ENCODE measurements at places on chromosomes 13 and 19.

- no peak for DNase-seq
Observed at GRCh38 chr19:5990289-5990797, 12.4 kb upstream of the RANBP3 start.

GRCh38 chr13:114161644-114162532 lies 17.2 kb upstream of the CFAP97D2 start:
- no peak for DNase-seq

DNA sequence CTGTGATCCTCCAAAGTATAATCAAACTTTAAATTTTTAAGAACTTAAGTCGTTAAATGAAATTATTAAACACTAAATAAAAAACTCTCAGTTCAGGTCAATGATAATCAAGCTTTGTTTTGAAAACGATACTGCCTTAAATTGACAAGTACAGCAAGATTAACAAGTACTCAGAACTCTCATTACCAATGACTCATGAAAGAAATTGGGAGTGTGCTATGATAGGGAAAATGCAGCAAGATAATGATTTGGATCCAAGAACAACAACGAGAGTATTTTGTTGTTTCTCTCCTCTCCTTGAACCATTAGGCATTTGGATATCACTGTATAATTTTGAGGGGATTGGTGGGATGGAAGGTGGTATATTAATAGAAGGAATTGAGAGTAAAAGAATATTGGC lies 10.2 kb downstream of the N4BP2L2 start:
- DNase-seq: no peak

DNA sequence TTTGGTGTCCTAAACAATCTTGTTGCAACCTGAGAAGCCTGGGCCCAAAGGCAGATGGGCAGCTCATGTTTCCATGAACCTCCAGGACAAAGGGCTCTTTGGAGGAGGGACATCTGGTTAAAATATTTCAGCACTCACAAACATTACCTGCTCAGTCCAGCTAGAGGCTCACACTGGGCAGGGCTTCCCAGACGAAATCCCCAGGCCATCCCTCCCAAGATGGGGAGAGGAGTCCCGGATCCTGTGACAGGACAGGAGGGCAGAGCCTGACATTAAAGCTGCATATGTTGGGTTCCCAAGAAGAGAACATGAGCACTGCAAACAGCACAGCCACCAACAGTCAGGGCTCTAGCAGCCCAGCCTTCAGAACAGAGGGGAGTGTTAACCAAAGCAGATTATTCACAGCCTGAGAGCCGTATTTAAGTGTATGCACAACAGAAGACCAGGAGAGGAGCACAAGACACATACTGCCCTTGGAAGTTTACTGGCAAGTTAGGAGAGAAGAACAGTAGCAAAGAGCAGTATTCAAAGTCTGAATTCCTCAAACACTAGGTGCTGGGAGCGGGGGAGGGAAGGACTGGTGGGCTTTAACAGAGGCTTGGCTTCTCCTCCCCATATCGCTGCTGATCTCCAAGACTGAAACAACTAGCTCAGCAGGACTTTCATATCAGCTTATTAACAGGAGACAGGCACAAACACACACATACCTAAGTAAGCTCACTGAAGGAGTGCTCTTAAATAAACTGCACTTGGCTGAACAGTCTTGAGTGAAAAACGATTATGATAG lies 12.3 kb downstream of the ATP7B start:
- no peak for DNase-seq

DNA sequence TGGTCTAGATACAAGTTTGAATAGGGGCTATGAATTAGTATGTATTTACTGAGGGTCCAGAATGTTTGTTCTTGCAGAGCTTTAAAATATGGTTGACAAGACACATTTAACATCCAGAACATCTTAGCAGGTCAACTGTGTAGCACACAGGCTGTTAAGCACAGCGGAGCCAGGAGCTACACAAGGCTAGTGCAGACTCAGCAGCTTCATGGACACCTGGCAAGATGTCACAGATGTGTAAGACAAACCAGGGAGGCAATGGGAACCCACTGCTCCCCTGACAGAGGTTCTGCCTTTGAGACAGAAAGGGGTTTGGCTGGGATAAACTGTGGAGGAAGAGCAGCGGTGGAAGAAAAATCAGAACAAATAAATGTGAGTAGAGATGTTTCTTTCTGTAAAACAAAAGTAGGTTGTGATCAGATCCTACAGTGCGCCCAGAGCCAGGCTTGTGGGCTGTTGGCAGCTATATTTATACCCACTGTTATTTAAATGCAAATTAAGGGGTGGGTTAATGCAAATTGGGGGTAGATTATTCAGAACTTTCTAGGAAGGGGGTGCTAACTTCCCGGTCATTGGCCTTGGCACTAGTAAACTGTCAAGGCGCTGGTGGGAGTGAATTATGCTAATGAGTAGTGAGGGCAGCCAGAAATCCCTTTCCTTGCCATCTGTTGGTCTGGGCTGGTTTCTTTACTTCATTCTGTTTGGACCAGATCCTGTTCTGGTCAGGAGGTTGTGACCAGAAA lies 33.0 kb downstream of the MIPEP start:
- no peak for DNase-seq

- no peak for DNase-seq
Observed at GRCh38 chr19:18494267-18494607, 27.6 kb downstream of the ELL start.

DNA sequence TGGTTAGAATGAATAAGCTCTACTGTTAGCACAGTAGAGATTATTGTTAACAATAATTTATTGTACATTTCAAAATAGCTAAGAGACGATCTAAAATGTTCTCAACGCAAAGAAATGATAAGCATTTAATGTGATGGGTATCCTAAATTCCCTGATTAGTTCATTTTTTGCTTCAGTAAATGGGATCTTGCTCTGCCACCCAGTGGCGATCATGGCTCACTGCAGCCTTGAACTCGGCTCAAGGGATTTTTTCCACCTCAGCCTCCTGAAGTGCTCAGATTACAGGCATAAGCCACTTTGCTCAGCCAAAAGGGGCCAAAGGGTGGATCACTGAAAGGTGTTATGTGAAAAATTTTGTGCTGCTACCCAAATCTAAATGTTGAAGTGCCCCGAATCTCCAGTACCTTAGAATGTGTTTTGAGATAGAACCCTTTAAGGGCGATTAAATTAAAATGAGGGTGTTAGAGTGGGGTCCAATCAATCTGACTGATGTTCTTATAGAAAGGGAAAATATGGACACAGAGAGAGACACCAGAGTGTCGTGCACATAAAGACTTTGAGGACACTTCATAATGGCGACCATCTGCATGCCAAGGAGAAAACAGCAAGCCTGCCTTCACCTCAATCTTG lies 31.5 kb upstream of the ZNF766 start:
- DNase-seq: peak; percentile 72

- DNase-seq: no peak
Observed at GRCh38 chr19:41303954-41304353, 6.0 kb upstream of the CCDC97 start.

DNA sequence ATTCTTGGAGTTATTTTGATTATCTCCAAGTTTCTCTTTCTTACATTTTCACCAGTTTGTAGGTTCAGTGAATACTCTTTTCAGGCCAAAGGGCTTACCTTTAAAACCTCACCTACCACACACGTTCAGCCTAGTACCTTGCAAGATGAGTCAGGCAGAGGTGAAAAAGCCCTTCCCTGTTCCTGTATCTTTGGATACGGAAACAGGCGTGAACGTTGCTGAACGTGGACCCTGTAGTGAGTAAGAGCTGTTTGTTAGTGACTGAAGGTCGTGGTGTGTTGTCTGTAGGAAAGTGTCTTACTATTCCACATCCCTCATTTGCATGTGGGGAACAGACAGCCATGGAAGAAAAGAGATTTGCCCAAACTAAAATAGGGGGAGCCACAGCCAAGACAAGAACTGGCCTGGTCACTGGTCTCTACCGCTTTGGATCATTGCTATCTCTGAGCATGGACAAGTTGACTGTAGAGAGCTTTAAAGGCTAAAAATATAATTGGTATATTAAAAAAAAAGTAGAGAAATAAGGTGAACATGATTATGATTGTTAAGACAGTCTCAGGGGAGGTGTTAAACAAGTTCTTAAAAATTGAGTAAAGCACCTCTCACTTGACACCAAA lies 3.5 kb downstream of the CEBPG start:
- DNase-seq: no peak

- no peak for DNase-seq
Observed at GRCh38 chr19:41872775-41873647, 4.1 kb upstream of the CD79A start.

DNA sequence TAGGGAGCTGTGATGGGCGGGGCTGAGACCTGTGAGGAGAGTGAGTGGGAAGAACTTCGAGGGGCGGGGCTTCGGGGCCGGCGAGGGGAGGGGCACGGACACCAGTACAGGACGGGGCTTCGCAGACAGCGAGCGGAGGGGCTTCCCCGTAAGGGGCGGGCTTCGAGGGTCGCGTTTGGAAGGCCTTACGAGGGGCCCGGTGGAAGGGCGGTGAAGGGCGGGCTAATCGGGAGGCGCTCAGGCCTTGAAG lies 4.1 kb upstream of the EMP3 start:
- peak; percentile 97 for DNase-seq

- DNase-seq: peak; percentile 11
Observed at GRCh38 chr19:5480427-5480836, 25.2 kb downstream of the ZNRF4 start.

Measured in stimulated activated effector memory CD8-positive, alpha-beta T cell treated with anti-CD3 and anti-CD28 coated beads, Interleukin-12 subunit alpha, Interleukin-12 subunit beta, amount 100 ng/mL, for 72 hours (primary cell).